ENCODE measurements at places on chromosomes 4 and X.

- DNase-seq, result no peak
These were observed 68.2 kb downstream of the AGTR2 start for GRCh38 chrX:116238567-116239255.

- peak; percentile 30 for DNase-seq
These were observed 10.8 kb upstream of the ADH1A start for GRCh38 chr4:99301376-99302164.

DNA sequence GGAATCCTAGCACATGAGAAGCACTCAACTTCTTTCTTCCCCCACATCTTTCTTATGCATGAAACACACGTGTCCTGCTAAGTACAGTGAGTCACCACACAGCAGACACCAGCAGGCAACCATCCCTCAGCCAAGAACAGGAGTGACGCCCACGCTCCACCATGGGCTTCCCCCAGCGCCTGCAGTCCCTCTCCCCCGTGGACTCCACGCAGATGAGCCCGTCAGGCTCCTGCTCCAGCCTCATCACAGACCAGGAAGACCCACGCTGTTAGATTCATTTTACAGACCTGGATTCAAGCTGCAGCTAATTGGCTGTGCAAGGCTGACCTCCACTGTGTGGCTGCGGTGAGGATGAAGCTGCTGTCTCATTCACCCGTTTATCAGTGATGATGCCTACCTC is 16.7 kb downstream of the HMX1 start:
- DNase-seq, result peak; percentile 10

- no peak for DNase-seq
These were observed 174.2 kb downstream of the GC start for GRCh38 chr4:71609651-71610050.

DNA sequence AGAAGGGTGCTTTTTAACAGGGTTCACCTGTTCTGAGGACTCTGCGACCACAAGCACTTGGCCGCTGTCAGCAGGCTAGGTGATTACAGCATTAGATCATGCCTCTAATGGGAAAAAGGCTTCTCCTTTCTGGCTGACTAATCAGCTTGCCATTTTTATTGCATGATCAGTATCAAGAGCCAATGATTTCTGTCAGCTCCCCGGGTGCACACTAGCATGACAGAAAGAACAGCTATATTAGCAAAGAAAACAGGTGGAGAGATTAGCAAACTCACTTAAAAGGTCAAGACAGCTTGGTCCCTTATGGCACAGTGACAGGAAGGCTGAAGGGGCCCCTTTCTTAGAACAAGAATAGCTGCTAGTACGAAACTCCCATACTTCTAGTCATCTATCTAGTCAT is 170.0 kb downstream of the SMIM20 start:
- DNase-seq, result peak; percentile 83

DNA sequence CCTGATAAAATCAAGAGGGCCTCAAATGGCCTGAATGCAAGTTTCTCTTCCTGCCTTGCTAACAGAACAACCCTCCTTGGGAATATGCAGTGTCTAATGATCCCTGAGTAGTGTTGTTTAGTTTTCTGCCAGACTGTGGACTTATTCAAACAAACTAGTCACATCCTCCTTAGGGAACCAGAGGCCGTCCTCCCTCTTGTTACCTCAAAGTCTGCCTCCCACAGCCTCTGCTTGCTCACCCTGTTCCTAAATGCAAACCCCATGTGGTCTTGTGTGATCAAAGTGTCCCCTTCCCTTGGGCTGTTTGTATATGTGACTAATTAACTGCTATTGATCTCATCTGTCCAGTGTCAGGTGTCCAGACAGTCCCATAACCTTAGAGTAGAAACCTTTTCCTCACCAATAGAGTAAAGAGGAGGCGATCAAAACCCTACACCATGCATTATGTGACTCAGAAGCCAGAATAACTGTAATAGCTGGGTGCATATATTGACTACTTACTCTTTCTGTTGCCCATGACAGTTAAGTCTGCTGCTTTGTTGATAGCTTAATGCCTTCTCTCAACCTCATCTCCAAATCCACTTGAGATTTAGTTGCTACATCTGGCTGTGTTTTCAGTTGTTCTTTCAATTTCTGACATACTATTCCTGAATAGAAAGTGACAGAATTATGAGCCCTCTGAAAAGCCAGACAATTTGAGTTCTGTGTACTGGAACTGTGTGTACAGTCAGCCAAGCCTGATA is 473.0 kb upstream of the NWD2 start:
- no peak for DNase-seq

- DNase-seq, result no peak
These were observed 81.3 kb downstream of the STOX2 start for GRCh38 chr4:183986291-183986970.

DNA sequence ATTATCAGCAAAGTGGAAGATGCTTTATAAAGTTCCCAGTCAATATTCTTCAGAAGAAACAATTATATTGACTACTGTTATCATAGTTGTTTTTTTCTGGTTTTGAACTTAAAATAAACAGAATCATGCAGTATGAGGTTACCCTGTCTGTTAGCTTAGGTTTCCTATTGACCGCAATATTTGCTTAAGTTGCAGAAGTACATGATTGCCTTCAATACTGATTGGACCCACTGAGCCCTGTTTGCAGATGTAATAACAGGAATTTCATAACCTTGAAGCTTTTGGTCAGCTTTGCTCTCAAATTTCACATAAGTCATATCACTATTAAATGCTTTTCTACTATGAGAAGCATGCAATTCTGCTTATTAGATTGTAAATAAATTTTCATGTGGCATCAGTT is 229.1 kb upstream of the FSTL5 start:
- DNase-seq, result no peak

DNA sequence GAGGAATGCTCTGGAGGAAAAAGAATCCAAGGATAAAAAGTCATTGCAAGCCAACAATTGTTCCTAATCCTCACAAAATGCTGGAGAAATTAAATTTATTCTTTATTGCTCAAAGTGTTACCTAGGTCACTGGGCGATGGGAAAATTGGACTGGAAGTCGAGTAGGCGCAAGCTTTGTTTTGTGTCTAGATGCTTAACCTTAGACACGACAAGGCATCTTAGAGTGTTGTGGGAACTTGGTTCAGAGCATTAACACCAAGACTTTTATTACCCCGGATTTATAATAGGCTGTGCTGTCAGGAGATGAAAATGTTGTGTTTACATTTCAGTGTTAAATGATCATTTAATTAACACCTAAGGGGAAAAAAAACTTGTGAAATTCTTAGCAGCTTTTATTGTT is 25.1 kb downstream of the SLIT2 start:
- no peak for DNase-seq

DNA sequence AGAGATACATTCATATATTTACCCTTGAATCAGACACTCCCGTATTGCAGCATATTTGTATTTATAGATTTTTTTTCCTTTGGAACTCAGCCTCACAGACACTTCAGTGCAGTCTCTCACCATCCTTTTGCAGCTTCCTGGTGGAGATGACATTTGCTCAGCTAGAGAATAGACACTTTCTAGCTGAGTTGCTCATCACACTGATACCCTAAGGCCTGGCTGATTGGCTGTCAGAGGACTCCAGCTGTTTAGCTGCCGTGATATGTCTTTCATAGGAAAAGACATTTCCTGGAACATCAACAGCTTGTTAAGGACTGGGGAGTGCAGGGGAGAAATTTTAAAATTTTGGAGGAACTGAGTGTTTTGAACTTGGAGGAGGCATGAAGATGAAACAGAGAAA is 429.6 kb downstream of the SMARCA1 start:
- no peak for DNase-seq

DNA sequence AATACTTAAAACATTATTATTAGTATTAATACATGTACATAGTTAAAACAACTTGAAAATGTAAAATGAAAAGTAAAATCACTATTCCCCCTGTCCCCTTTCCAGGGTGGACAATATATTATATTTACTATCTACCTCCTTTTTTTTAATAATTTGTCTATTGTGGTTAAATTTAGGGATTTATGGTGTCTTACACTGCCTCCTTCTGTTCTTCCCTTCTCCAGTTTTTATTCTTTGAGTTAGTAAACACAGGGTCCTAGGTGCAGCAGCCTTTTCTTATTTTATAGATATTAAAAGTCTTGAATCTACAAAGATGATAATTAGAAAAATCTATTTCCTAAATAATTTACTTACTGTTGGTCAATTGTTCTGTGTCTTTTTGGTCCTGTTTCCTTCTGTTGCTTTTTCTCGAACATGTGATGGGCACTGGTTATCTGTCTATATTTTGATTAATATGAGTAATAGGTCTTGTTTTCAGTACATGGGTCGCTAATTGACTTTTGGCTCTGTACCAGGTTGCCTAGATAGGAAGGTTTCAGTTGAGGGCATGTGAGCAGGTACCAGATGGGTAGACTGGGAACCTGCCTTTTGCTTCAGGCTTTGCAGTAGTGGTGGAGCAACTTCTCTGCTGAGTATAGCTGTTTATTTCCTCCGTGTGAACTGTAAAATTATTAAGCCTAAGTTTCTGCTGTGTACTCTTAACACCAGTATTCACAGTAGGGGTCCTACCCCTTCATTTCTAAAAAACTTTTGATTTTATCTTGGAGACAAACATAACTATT is 1.1 kb downstream of the NUDT9 start:
- DNase-seq, result peak; percentile 8

DNA sequence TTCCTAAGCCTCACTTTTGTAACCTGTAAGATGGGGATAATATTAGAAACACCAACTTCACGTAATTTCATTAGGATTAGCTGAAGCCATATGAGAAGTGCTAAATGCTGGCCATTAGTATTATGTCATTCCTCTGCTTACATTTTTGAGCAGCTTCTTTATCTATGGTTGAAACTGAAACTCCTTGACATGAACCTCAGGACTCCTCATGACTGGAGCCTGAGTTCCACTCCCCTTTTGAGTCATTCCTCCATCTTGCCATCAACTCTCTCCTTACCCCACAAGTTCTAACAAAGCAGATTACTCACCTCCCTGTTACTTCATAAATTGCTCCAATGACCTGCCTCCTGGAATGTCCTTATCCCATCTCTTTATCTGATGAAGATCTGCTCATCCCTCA is 123.2 kb upstream of the KCNIP4 start:
- no peak for DNase-seq

DNA sequence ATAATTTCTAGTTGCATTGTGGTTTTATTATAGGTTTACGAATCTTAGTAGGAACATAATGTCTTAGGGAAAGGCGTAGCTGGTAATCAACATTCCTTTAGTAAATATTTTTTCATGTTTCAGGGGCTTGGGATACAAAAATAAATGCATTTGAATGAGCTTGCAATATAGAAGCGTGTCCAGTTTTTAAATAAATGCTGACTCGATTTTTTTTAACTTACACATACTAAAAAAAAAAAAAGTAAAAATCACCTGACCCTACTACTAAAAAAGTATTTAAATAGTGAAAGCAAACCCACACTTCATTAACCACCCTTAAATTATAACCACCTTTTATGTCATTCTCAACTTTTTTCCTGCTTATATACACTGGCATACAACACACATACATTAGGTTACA is 29.6 kb downstream of the SMARCAD1 start:
- no peak for DNase-seq

All from fibroblast of skin of scalp (primary cell).